ENCODE measurements at places on chromosomes 7 and 10.

DNA sequence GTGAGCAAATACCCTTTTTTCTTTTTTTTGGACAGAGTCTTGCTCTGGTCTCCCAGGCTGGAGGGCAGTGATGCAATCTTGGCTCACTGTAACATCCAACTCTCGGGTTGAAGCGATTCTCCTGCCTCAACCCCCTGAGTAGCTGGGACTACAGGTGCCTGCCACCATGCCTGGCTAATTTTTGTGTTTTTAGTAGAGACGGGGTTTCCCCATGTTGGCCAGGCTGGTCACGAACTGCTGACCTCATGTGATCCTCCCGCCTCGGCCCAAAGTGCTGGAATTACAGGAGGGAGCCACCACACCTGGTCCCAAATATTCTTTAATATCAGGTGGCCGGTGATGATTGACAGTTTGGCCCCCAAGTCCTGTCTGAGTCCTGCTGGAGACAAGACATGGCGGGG, 6.6 kb downstream of the LAT2 start:
- DNase-seq = no peak

GRCh38 chr7:15407910-15408309, 153.9 kb downstream of the AGMO start:
- no peak for DNase-seq

GRCh38 chr7:13904689-13905088, 84.8 kb downstream of the ETV1 start:
- DNase-seq = no peak

GRCh38 chr10:50592961-50593418, 30.8 kb downstream of the SGMS1 start:
- DNase-seq = no peak

DNA sequence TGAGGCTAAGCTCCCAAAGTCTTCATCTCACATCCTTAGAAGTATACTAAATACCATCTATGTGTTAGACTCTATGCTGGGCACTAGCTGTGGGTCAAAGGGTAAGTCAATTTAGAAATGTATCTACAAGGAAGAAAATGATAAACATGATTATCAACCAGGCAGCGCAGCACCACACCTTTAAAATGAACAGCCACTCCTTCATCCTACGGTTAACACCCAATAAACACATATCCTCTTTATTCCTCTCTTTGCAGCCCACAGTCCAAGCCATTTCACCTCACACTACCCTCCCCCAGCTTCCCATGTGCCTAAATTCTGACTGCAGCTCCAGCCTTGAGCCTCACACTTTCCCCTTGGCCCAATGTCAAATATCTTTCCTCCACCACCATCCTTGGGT, 362.6 kb downstream of the FGFR2 start:
- no peak for DNase-seq

- DNase-seq = peak; percentile 31
Observed at GRCh38 chr7:93902777-93903423, 3.5 kb upstream of the GNGT1 start.

GRCh38 chr7:139071680-139072079, 35.8 kb upstream of the ZC3HAV1L start:
- DNase-seq = no peak

GRCh38 chr7:158611541-158611940, 23.9 kb upstream of the PTPRN2 start:
- DNase-seq = no peak

GRCh38 chr7:141436139-141436538, 115.1 kb upstream of the AGK start:
- DNase-seq = no peak

DNA sequence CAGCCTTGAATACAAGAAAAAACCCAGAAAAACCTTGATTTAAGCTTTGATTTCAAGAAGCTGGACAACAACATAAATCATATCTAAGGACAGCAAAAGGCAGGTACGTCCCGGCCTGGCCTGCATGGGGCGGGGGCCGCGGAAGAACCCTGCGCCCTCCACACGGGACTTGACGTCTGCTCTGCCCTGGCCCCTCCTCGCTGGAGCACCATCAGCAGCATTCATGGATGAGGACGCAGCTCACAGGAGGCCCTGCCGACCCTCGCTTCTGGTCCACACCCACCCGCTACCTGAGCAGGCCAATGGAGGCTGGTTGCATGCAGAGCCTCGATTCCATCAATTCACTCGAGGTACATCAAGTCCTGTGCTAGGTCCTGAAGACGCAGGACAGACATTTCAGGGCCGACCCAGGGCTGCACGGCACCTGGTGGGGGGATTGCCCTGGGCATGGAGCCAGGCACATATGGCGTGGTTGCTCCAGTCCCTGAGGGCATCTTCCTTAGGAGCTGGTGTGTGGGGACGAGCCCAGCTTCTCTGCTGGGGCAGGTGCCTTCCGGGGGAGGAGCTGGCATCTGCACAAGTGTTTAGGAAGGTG, 63.1 kb upstream of the NKX6-2 start:
- DNase-seq = no peak

DNA sequence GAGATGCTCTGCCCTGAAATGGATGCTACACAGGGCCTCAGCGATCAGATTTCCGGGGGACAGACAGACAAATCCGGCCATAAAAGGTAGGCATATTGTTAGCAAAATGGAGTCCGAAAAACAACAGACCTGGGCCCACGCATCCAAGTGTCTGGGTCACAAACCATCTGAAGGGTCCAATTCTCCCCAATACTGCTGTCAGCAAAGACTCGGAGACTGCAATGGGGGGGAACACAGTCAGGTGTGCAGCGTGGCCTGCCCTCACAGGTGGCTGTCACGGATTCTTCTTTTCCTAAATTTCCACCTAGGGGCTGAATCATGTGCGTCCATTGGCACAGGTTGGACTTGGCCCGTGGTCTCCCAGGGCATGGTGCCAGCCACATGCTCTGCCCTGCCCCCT, 12.9 kb downstream of the PKD1L1 start:
- DNase-seq = no peak

- DNase-seq = peak; percentile 3
Observed at GRCh38 chr7:35596061-35596460, 98.9 kb downstream of the HERPUD2 start.

DNA sequence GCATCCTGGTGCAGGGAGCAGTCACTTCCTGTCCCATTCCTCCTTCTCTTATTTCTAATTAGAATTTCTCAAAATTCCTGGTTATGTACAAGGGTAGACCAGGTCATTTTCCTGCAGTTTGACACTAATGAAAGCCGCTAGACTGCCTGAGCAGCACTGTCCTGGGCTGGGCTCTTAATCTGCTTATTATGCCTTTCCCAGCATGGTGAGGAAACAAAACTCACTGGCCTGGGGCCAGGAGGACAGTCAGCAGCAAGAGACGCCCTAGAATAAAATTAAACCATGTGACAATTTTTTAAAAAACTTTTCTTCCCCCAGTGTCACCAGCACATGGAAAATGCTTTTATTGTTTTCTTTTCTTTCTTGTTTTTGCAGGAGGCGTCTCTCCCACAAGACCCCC, 647.5 kb downstream of the TYW1 start:
- no peak for DNase-seq

DNA sequence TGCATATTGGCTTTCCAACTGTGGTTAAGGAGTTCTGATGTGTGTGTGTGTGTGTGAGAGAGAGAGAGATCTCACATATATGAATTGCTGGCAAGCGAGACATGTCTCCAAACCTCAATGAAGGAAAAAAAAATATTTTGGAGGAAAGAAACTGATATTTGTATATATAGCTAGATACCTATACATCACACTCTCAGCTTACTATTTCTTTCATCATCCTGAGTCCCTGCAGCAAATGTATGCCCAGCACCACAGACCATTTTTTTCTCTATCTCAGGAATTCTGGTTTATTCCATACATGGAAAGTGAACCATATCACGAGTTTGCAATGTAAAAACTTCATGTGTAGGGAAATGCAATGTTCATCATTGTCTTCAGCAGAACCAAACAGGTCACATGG, 68.9 kb downstream of the MTERF1 start:
- DNase-seq = no peak

DNA sequence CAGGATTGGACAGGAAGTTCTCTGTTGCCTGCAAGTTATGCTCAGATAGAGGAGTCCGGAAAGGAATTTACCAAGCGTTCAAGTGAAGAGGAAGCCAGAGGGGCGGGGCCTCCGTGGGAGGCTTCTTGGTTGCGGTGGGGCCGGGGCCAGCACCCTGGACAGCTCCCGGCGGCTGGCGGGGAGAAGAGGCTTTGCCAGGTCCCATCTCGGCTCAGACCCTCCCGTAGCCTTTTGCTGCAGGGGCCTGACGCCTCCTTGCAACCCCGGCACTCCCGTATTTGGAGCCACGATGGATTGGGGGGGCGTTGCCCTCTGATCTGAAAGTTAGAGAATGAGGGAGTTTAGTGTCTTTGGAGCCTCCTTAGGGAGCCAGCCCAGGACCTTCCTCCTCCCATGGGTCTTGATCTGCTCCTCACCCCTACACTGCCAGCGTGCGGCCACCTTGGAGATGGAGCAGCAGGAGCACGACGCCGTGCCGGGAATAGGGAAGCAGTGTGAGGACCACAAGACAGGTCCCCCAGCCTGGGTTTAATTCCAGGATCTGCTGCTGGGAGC, 3.1 kb upstream of the SLC18A3 start:
- peak; percentile 15 for DNase-seq

GRCh38 chr10:97069576-97070362, 116.0 kb downstream of the SLIT1 start:
- DNase-seq = no peak

GRCh38 chr7:42720012-42720411, 191.9 kb downstream of the C7orf25 start:
- DNase-seq = no peak

GRCh38 chr7:28685644-28686417, 272.3 kb downstream of the TRIL start:
- peak; percentile 78 for DNase-seq

DNA sequence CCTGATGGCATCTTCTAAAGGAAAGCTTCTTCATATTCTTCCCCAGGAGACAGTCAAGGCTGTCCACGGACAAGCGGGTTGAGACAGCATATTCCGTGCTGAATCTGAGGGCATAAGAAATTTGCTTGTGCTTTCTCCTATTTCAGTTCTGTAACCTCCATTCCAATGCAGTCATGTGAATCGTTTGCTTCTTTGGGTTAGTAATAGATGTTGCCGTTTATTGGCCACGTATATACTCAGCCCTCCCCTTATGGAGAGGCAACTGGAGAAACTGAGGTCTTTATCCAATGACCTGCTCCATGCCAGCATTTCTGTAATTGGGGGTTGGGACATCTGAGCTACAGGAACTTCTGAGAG, 38.9 kb downstream of the LYZL1 start:
- DNase-seq = no peak

GRCh38 chr7:92517631-92518030, 10.7 kb downstream of the PEX1 start:
- no peak for DNase-seq

GRCh38 chr10:1747590-1748157, 10.3 kb upstream of the ADARB2 start:
- DNase-seq = no peak

GRCh38 chr10:76902949-76903348, 734.7 kb downstream of the KCNMA1 start:
- no peak for DNase-seq
